ENCODE measurements at places on chromosomes 16 and 17. TPM values are rescaled to one million over a fixed set of nuclear protein-coding genes. Genes with fewer than 3 reads are reported as not detected.
A peak's percentile ranks its signal among the peaks of the same experiment; 100 is the strongest.

DNA sequence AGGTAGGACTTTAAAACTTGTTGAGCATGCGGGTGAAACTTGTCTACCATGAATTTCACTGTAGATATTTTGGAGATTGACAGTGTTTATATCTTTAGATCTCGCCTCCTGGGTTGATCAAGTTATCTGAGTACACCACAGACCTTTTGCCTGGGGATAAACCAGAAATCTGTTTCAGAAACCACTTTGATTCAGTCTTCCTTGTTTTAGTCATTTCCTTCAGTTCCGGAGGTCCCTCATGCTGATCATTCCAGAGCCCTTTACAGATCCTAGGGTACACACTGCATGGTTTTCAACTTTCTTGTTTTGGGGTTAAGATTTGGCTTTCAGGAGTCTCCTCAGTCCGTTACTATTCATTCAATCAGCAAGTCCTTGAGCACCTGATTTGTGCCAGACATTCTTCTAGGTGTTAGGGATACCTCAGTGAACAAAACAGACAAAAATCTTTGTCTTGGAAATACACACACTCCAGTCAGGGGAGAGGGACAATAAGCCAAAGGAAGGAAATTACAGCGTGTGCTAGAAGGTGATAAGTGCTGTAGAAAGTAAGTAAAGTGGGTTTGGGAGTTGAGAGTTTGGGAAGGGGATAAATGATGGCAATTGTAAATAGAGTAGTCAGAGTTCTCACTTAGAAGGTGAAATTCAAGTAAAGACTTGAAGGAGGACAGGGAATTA lies 12.2 kb downstream of the NOD2 start:
- no peak for DNase-seq

DNA sequence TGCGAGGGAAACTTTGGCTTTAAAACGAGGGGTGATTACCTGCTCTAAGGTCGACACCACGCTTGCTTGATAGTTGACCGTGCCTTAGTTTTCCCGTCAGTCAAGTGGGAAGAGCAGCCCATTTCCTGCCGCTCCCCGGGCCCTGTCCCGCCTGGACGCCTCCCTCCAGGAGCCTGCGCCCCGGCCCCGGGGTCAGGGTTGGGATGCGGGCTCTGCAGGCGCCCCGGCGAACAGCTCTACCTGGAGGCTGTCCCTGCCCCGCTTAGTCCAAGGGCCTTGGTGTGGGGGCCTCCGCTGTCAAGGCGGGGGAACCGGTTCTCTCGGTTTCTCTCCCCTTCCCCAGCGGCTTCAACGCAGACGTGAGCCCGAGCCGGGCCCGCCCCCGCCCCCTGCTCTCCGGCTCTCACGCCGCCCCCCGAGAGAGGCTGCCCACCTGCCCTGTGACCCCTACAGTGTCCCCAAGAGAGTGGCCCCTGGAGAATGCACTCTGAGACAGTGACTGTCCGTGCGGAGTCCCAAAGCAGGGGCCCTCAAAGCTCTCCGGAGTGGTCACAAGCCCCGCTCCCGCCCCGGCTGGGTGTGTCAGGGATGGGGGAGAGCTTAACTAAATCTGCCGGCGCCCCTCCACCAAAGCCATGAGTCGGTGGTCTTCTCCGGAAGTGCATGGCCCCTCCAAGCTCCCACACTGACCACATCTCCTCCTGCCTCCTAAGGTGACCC lies 117.4 kb upstream of the SMURF2 start:
- DNase-seq = peak; percentile 58

GRCh38 chr17:74427048-74427762 lies 4.7 kb upstream of the GPRC5C start:
- peak; percentile 92 for DNase-seq

DNA sequence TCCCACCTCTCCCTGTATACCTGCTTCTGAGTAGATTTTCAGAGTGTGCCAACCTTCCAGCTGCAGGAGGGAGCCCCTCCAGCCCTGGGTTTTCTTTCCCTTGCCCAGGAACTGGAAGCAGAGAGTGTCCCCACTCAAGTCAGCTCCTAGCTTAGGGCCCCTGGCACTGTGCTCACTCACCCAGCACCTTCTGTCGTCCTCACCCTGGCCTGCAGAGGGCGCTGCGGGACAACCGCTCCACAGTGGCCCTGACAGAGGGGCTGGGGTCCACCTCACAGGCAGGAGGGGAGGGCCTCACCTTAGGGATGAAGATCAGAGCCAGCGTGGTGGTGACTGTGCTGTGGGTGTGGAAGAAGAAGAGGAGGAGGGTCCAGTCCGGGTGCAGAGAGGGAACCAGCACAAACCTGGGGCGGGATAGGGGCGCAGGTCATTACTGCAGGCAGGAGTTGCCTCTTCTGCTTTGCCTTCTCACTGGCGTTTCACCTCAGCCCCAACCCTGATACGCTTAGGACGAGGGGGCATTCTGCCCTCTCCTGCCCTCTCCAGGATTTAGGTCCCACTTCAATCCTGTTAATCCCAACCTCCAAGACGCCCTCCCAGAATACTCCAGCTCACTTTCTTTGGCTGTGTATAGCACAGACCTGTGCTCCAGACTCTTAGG lies 10.0 kb downstream of the GPR179 start:
- DNase-seq = no peak

DNA sequence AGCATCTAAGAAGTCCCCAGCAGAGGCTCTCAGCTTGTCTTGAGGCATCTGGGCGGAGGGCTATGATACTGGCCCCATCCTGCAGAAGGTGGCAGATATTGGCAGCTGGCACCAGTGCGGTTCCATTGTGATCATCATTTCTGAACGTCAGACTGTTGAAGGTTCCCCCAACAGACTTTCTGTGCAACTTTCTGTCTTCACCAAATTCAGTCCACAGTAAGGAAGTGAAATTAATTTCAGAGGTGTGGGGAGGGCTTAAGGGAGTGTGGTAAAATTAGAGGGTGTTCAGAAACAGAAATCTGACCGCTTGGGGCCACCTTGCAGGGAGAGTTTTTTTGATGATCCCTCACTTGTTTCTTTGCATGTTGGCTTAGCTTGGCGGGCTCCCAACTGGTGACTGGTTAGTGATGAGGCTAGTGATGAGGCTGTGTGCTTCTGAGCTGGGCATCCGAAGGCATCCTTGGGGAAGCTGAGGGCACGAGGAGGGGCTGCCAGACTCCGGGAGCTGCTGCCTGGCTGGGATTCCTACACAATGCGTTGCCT lies at the start of gene CIITA:
CIITA (plus strand) TSS at position 404 of the 543 bp plus-strand sequence; CDS start at position 533, 129 bp downstream.
- DNase-seq = peak; percentile 11

DNA sequence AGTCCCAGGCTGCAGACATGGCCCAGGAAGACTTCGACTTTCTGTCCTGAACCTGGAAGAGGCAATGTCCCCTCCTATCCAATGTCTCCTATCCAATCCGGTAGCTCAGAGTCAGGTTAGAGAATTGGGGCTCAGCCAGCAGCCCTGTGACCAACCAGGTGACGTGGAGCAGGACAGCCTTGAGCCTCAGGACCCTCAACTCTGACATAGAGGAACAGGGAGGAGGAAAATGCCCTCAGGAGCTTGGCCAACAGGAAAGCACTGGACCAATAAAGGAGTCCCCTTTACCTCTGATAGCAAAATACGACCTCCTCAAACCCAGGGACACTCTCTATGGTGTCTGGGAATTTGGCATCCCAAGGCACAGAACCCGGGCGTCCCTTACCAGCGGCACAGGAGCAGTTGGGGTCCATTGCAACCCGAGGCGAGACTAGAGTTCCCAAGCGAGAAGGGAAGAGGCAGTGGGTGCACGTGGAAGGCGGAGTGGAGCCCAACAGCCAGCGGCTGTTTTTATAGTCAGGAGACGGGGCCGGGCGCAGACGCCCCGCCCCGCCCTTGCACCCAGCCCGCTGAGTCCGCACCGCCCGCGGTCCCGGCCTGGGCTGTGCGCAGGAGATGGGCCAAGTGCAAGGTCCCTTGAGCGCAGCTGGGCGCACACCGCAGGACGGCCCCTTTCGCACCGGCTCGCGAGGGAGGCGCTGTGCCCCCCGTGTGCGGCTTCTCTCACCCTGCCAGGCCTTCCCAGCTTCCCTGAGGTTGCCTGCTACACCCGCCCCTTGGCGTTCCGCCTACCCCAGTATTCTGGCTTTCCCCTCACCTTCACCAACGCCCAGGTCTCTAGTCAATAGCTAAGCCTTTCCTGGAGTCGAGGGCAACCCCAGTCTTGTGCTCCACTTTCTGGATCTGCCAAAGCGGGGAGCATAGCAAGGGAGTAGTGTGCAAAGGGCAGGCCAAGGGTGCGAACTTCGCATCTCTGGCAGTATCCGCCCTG lies at the start of gene MT1G:
MT1G (minus strand) TSS at position 485 of the 991 bp plus-strand sequence; CDS start at position 413, 72 bp downstream.
- DNase-seq = peak; percentile 94

DNA sequence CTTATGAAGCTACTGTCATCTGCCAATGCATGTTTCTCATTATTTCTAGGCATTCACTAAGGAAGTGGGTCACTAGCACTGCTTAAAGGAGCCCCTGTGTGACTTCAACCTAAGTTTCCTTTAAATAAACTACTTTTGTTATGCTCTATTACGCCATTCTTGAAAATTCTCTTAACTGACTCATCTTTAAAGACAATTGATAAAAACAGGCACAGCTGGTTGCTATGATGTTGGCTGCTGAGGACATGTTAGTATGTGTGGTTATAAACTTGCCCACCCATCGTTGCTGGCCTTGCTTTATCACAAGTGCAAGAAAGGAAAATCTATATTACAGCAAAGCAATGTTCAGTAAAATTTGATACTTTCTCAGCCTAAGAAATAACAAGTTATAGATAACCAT lies 75.8 kb upstream of the CNTNAP4 start:
- no peak for DNase-seq

DNA sequence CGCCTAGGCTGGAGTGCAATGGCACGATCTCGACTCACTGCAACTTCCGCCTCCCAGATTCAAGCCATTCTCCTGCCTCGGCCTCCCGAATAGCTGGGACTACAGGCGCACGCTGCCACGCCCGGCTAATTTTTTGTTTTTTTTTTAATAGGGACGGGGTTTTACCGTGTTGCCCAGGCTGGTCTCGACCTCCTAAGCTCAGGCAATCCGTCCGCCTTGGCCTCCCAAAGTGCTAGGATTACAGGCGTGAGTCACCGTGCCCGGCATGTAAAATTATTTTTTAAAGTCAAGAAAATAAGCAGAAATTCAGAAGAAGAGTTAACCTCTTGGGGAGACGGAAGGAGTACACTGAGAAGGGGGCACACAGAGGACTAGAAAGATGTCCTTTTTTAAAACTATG lies 27.5 kb downstream of the CDYL2 start:
- no peak for DNase-seq

GRCh38 chr17:30000755-30001257 lies 59.4 kb downstream of the EFCAB5 start:
- no peak for DNase-seq

DNA sequence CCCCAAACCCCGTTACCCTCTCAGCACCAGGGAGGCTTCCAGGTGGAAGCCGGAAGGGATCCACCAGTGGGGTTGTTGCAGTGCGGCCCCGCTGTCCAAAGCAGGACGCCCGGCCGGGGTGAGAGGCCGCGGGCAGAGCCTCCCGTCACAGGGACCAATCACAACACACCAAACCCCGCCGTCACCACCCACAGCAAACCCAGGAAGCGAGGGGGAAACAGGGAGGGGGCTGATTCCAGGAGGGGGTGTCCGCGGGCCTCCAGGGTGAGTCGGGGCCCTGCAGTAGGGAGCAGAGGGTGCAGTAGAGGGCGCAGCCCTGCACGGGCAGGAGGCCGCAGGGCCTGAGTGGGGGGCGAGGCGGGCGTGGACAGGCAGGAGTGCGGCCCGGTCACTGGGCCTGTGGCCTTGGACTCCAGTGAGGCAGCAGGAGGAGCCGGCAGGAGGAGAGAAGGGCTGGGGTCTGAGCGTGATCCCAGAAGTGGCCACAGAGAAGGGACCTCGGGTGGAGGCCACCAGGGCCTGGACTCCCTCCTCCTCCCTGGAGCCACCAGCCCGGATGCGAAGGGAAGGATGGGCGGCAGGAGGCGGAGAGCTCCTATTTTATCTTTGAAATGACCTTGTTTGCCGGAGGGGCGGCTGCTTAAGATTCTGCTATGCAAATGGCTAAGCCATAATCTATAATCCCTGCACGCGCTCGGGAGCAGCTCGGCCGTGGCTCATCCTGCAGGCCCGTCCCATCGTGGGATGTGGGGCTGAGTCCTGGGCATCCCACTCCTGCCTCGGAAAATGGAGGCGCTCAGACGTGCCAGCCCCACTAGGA lies 41.5 kb downstream of the ZFPM1 start:
- DNase-seq = peak; percentile 53

DNA sequence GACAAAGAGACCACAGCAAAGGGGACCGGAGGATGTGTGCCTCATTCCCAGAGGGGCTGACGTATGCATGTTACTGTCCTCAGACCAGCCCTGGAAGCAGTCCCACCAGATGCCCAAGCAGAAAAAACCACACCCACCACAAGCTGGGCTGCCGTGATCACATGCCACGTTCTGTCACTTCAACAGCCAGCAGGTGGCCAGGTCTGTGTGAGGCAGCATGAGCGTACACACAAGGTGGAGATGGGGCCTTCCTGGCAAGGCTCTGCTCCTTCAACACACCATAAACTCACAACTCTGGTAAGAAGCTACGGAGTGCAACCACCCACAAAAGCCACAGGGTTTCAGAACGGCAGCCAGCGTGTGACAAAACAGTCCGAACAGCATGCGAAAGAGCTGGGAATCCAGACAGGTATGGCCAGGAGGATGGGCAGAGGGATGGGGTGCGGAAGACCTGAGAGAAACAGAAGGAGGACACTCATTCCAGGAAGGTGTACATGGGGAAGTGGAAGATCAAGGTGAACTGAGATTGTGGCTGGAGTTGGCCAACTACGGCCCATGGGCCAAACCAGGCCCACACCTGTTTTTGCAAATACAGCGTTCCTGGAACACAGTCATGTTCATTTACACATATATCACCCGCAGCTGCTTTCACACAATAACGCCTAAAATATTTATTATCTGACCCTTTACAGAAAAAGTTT lies 27.9 kb downstream of the MBTPS1 start:
- peak; percentile 22 for DNase-seq

DNA sequence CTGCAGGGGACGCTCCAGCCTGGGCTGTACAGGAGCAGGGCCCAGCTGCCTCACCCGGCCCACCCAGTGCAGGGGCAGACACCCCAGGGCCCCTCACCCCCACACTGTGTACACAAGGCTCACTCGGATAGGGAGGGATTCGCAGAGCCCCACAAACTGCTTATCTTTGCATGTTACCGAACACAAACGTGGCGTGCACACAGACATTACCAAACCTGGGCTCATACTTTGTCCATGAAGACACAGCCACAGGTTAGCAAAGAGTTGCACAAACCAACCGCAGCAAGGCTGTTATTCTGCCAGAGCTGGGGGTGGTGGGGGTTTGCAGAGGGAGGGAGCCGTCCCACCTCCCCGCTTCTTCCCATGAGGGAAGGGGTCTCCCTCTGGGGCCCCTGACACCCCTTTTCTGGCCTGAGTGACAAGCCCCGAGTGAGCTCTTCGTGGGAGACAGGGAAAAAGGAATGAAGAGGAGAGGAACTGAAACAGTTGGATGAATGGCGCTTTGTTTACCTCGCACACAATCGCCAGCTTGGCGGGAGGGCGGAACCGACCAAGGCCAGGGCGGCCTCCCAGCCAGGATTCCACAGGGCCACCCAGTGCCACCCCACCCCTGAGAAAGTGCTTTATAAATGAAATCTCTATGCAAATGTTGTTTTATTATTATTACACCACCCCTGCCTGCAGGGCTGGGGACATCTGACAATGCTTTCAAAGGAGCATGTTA lies 434 bp upstream of the CPSF4L start:
- DNase-seq = peak; percentile 86

Gene C16orf92
- polyA plus RNA-seq = not detected

Gene HIC1
- polyA plus RNA-seq = 15.9 TPM

Gene MRC2
- polyA plus RNA-seq = 20.1 TPM

Gene CARD14
- polyA plus RNA-seq = 3.2 TPM

Gene AHSP
- polyA plus RNA-seq = 11.8 TPM
